ENCODE measurements at places on chromosomes 11 and 22. TPM values are rescaled to one million over a fixed set of nuclear protein-coding genes. Genes with fewer than 3 reads are reported as not detected.

F2 gene
- total RNA-seq, result not detected

DNA sequence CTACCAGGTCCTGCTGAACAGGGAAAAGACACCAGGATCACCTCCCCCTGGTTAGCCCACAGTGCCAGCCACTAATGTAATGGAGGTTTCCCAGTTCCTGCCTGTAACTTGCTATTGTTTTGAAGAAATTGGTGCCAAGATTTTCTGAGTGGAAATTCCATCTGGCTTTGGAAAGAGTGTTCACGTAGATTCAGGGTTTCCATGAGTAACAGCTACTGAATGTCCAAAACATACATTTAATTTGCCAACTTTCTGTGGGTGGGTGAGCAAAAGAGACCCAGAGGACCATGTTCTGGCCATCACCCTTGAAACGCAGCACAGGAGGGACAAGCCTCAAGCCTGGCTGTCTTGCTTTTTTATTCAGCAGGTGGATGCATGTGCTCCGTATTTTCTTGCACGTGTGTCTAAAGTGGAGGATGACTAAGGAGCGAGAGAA is 8.8 kb upstream of the DKK3 start:
- peak; percentile 75 for DNase-seq

DNA sequence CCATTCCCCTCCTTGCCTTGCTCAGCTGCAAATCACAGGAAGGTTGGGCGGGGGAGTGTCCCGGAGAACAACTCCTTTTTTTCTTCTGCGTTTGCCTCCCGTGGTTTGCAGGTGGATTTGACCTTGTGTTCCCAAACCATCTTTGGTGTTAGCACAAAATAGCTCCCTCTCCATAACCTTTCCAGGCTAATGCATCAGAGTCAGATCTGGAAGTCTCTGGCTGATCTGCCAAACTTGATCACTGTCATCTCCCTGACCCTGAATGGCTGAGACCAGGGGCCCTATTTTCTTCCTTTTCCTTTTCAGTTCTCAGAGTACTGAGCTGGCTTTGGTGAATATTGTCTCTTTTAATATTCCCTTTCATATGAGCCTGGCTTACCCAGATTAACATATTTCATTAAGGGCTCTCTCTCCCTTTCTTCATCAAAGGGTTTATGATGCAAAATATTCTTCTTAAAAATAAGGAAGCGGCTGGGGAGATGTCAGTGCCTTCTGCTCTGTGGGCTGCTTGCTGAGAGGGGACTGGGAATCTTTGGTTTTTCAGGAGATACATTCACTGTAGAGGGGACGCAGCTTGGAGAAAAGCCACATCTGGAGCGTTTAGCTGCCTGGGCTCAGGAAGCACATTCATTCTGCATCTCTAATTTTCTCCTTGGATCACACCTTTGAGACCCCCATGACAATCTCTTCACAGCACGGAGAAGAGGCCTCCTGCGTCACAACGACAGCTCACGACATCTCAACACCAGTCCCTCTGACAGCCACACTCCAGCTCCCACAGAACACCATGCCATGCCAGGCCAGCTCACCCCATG is 148.3 kb downstream of the CEP164 start:
- DNase-seq, result no peak

DNA sequence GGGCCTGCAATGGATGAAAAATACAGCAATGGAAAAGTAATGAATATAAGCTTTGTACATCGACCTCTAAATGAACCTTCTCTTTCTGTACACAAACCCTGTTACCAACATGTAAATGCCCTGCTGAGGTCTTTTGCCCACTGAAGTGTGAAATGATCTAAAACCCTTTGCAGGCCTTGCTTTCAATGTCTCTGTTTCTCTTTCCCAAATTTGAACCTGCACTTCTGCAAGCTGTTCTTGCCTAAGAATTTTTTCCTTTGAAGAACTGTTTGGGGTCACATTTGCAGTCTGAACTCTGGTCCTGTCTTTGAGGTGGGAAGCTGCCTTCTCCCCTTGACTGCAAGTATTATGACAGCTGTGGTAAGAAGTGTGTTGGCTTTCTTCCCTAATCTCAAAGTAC is 1237.1 kb downstream of the FAM181B start:
- no peak for DNase-seq

- no peak for DNase-seq
These were observed 14.5 kb downstream of the USP35 start for GRCh38 chr11:78203184-78203583.

Data from M059J (cell line).